Breast epithelium (tissue), 4 donors: ENCODE measurements at places on chromosomes 2 and 18. TPM values are rescaled to one million over a fixed set of nuclear protein-coding genes. Genes with fewer than 3 reads are reported as not detected.
A peak's percentile ranks its signal among the peaks of the same experiment; 100 is the strongest.

- H3K36me3 ChIP-seq, result no peaks in the 10 kb centered on the region
- DNase-seq, result no peak
- no peak overlapping the region for H3K27ac ChIP-seq
Measured at GRCh38 chr2:40535972-40536371, 84.1 kb upstream of the SLC8A1 start.

DNA sequence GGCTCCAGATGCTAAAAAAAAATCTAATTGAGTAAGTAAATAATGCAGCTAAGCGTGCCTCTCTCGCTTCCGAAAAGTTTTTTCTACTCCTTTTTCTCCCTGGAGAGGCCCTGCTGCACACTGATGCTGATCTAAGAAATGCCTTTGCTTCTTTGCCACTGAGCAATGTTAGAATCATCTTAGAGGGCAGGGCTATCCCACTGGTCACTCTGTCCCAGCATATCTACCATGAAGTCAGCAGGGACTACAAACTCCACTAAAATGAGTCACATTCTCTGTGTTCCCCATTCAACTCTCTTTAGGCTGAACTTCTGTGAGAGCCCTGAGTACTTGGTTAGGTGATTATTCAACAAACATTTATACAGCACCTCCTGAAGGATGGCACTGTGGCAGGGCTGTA, 127.6 kb upstream of the LYPD1 start:
- H3K4me3 ChIP-seq, result no peak overlapping the region
- H3K4me1 ChIP-seq, result no peaks in the 10 kb centered on the region
- DNase-seq, result no peak
- H3K36me3 ChIP-seq, result no peaks in the 10 kb centered on the region

The NT5DC4 gene
- total RNA-seq, result not detected

- peak overlapping the region; percentile 96 for H3K4me3 ChIP-seq
- H3K4me1 ChIP-seq, result peaks cover 8% of the 10 kb centered on the region
- H3K27ac ChIP-seq, result peak overlapping the region; percentile 94
- no peaks in the 10 kb centered on the region for H3K27me3 ChIP-seq
- H3K36me3 ChIP-seq, result no peaks in the 10 kb centered on the region
- peak; percentile 42 for DNase-seq
Measured at GRCh38 chr18:79965119-79965902, 868 bp downstream of the HSBP1L1 start.

GRCh38 chr2:214382229-214382628, 28.6 kb upstream of the VWC2L start:
- no peak for DNase-seq
- H3K27me3 ChIP-seq, result no peaks in the 10 kb centered on the region
- no peaks in the 10 kb centered on the region for H3K36me3 ChIP-seq
- H3K27ac ChIP-seq, result no peak overlapping the region

GRCh38 chr18:47050468-47050867, 15.0 kb upstream of the ELOA2 start:
- H3K4me3 ChIP-seq, result no peak overlapping the region
- H3K27ac ChIP-seq, result no peak overlapping the region
- no peaks in the 10 kb centered on the region for H3K27me3 ChIP-seq
- DNase-seq, result no peak
- no peaks in the 10 kb centered on the region for H3K4me1 ChIP-seq

- no peaks in the 10 kb centered on the region for H3K27me3 ChIP-seq
- no peak overlapping the region for H3K27ac ChIP-seq
- H3K4me3 ChIP-seq, result no peak overlapping the region
- DNase-seq, result no peak
- no peaks in the 10 kb centered on the region for H3K36me3 ChIP-seq
- no peaks in the 10 kb centered on the region for H3K4me1 ChIP-seq
Measured at GRCh38 chr18:32251466-32251865, 61.6 kb downstream of the MEP1B start.

The ST6GAL2 gene
- total RNA-seq, result not detected

DNA sequence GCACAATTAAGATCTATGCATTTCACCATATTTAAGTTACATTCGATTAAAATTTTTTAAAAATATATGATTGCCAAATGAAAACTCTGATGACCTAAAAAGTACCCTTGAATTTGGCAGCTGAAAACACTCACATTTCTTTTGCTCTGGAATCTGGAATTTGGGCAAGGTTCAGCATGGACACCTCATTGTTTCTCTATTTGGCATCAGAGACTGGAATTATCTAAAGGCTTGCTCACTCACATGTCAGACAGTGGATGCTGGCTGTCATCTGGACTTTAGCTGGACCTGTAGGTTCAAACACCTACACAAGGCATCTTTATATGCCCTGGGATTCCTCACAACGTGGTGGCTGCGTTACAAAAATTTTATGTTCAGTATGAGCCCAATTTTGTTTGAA, 16.1 kb downstream of the MBOAT2 start:
- H3K36me3 ChIP-seq, result no peaks in the 10 kb centered on the region
- DNase-seq, result no peak
- H3K4me3 ChIP-seq, result no peak overlapping the region
- H3K27ac ChIP-seq, result no peak overlapping the region

GRCh38 chr2:111196435-111196834, 75.7 kb downstream of the BCL2L11 start:
- H3K27me3 ChIP-seq, result no peaks in the 10 kb centered on the region
- no peaks in the 10 kb centered on the region for H3K36me3 ChIP-seq
- no peak overlapping the region for H3K4me3 ChIP-seq
- H3K27ac ChIP-seq, result no peak overlapping the region
- no peaks in the 10 kb centered on the region for H3K4me1 ChIP-seq

DNA sequence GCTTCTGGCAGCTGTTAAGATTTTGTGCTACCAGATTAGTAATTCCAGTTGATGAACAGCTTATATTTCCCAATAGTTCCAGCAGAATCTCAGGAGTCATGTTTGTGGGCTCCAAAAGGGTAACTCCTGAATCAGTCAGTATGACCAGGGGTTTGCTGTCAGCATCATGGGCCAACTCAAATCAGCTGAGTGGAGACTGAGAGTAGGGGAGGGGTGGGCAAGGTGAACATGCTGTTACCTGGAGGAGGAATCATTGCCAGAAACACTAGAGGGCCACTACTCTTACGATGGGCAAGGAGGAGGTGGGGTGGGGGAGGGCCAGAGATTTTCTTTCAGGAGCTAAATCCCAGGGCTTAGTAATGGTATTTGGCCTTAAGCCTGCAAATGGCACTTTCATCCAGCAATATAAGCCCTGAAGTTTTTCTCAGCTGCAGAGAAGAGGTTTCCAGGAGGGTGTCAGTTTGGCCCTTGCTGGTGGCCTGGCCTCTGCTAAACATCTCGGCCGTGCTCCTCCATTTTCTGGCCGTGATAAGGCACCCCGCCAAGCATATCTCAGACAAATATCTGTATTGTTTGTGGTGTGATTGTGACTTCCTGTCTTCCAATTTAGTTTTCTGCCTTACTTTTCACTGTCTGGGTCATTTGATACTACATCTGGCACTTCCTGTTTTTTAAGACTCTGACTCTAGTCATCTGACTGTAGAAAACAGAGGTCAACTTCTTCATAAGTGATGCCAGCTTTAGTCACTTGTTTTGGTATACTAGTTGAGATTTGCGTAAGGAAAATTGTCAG, 120.5 kb upstream of the CXCR4 start:
- H3K4me3 ChIP-seq, result no peak overlapping the region
- H3K36me3 ChIP-seq, result no peaks in the 10 kb centered on the region
- peaks cover 5% of the 10 kb centered on the region for H3K4me1 ChIP-seq
- peak overlapping the region; percentile 57 for H3K27ac ChIP-seq
- H3K27me3 ChIP-seq, result no peaks in the 10 kb centered on the region

GRCh38 chr18:9199681-9200080, 63.1 kb downstream of the ANKRD12 start:
- H3K4me1 ChIP-seq, result no peaks in the 10 kb centered on the region
- H3K36me3 ChIP-seq, result peaks cover 4% of the 10 kb centered on the region
- no peak overlapping the region for H3K4me3 ChIP-seq
- DNase-seq, result no peak

- H3K27ac ChIP-seq, result no peak overlapping the region
- H3K36me3 ChIP-seq, result no peaks in the 10 kb centered on the region
- no peak overlapping the region for H3K4me3 ChIP-seq
- no peaks in the 10 kb centered on the region for H3K27me3 ChIP-seq
- DNase-seq, result no peak
Measured at GRCh38 chr18:75053028-75053629, 155.8 kb downstream of the PTGR3 start.

- H3K27me3 ChIP-seq, result no peaks in the 10 kb centered on the region
- H3K36me3 ChIP-seq, result no peaks in the 10 kb centered on the region
- no peak for DNase-seq
- H3K4me1 ChIP-seq, result no peaks in the 10 kb centered on the region
- H3K27ac ChIP-seq, result no peak overlapping the region
Measured at GRCh38 chr2:238851761-238852160, 3.9 kb downstream of the TWIST2 start.

DNA sequence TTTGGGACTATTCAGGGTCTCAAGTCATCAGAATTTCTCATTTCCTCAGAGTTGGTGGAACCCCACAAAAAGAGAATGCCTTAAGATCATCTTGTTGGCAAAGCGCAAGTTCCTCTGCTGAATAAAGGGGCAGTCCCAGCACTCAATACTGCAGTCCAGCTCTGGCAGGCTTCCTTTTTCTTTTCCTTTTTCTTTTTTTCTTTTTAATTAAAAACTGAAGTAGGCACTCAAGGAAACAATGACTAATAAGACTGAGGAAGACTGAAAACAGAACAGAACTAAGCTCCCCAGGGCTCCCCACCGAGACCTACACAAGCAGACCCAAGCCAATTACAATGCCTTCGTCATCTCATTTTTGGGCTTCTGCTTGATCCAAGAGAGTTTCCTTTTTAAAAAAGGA, 82.0 kb downstream of the STK39 start:
- no peak overlapping the region for H3K4me3 ChIP-seq
- DNase-seq, result no peak
- no peaks in the 10 kb centered on the region for H3K36me3 ChIP-seq
- H3K4me1 ChIP-seq, result no peaks in the 10 kb centered on the region
- H3K27ac ChIP-seq, result peak overlapping the region; percentile 19
- H3K27me3 ChIP-seq, result no peaks in the 10 kb centered on the region

GRCh38 chr2:142142595-142142994, 11.8 kb upstream of the LRP1B start:
- no peak overlapping the region for H3K4me3 ChIP-seq
- DNase-seq, result no peak
- no peaks in the 10 kb centered on the region for H3K4me1 ChIP-seq
- H3K27me3 ChIP-seq, result no peaks in the 10 kb centered on the region

DNA sequence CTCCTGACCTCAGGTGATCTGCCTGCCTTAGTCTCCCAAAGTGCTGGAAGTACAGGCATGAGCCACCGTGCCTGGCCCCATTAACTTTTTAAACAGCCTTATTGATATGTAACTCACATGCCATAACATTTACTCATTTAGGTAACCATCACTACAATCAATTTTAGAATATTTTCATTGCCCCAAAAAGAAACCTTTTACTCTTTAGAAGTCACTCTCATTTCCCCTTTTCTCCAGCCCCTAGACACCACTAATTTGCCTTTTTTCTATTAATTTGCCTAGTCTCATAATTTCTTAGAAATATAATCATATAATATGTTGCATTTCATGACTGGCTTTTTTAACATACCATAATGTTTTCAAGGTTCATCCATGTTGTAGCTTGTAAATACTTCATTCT, 57.2 kb upstream of the TACR1 start:
- no peak overlapping the region for H3K27ac ChIP-seq
- no peaks in the 10 kb centered on the region for H3K27me3 ChIP-seq
- DNase-seq, result no peak
- no peaks in the 10 kb centered on the region for H3K4me1 ChIP-seq
- no peak overlapping the region for H3K4me3 ChIP-seq

- H3K36me3 ChIP-seq, result no peaks in the 10 kb centered on the region
Measured at GRCh38 chr18:39870591-39870990, 2084.4 kb upstream of the PIK3C3 start.

- no peaks in the 10 kb centered on the region for H3K36me3 ChIP-seq
- no peaks in the 10 kb centered on the region for H3K27me3 ChIP-seq
- peak; percentile 56 for DNase-seq
- peak overlapping the region; percentile 99 for H3K27ac ChIP-seq
Measured at GRCh38 chr2:190408538-190409271, 550 bp downstream of the MFSD6 start.

- H3K36me3 ChIP-seq, result no peaks in the 10 kb centered on the region
- no peak overlapping the region for H3K27ac ChIP-seq
- H3K4me3 ChIP-seq, result no peak overlapping the region
Measured at GRCh38 chr2:98034745-98035144, 39.0 kb upstream of the TMEM131 start.

The LRRC30 gene
- total RNA-seq, result not detected

GRCh38 chr2:75238670-75239330, 39.5 kb upstream of the TACR1 start:
- H3K27ac ChIP-seq, result no peak overlapping the region
- no peaks in the 10 kb centered on the region for H3K36me3 ChIP-seq
- no peaks in the 10 kb centered on the region for H3K4me1 ChIP-seq
- H3K4me3 ChIP-seq, result no peak overlapping the region
- no peaks in the 10 kb centered on the region for H3K27me3 ChIP-seq
- DNase-seq, result no peak

DNA sequence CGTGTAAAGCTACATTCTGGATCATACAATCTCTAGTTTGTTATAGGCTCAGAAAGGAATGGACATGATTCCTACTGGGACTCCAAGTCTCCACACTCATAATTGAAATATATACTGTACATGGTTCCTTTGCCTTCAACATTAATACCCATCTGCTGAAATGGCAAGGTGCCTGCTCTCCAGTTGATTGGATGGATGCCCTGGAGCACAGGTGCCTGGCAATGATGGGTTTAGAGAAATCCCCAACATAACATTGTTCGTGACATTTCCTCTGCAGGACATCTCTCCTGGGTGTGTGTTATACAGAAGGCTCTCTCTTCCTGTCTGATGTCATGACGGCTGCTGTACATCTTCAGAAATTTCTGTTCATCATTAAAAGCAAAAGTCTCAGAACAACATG, 449.7 kb upstream of the CWC22 start:
- no peaks in the 10 kb centered on the region for H3K36me3 ChIP-seq
- H3K4me1 ChIP-seq, result no peaks in the 10 kb centered on the region
- H3K27ac ChIP-seq, result no peak overlapping the region
- no peaks in the 10 kb centered on the region for H3K27me3 ChIP-seq
- H3K4me3 ChIP-seq, result no peak overlapping the region

The EML4 gene
- 36.7 TPM for total RNA-seq

DNA sequence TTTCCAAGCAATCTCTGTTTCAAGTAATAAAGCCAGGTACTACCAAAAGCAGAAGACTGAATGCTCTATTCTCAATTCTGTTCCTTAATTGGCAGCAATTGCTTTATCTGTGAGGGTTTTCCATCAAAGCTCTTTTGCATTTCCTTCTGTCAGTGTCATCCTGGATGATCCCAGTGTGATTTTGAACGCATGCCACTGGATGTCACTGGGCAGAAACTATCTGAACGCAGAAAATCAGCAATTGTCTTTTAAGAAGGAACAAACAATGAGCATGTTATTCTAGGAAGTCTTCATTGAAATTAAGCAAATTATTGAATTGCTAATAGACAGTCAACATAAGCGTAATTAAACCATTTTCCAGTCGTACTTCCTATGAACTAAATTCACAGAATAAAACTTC, 259.0 kb upstream of the REG3G start:
- H3K27me3 ChIP-seq, result no peaks in the 10 kb centered on the region
- no peak overlapping the region for H3K27ac ChIP-seq
- H3K36me3 ChIP-seq, result no peaks in the 10 kb centered on the region
- DNase-seq, result no peak

GRCh38 chr2:112821682-112822081, 14.9 kb downstream of the IL1B start:
- no peak overlapping the region for H3K27ac ChIP-seq
- no peak overlapping the region for H3K4me3 ChIP-seq
- no peak for DNase-seq
- no peaks in the 10 kb centered on the region for H3K36me3 ChIP-seq
- H3K4me1 ChIP-seq, result no peaks in the 10 kb centered on the region
- H3K27me3 ChIP-seq, result no peaks in the 10 kb centered on the region

The KCNIP3 gene
- 14.4 TPM for total RNA-seq

GRCh38 chr2:69309351-69310110, 77.5 kb downstream of the GFPT1 start:
- H3K4me3 ChIP-seq, result no peak overlapping the region
- H3K27me3 ChIP-seq, result no peaks in the 10 kb centered on the region
- no peak for DNase-seq
- peak overlapping the region; percentile 91 for H3K27ac ChIP-seq
- no peaks in the 10 kb centered on the region for H3K36me3 ChIP-seq
- peaks cover 4% of the 10 kb centered on the region for H3K4me1 ChIP-seq
